ENCODE measurements at places on chromosomes 7 and 10. TPM values are rescaled to one million over a fixed set of nuclear protein-coding genes. Genes with fewer than 3 reads are reported as not detected.

The TMEM139 gene
- total RNA-seq: 13.6 TPM

DNA sequence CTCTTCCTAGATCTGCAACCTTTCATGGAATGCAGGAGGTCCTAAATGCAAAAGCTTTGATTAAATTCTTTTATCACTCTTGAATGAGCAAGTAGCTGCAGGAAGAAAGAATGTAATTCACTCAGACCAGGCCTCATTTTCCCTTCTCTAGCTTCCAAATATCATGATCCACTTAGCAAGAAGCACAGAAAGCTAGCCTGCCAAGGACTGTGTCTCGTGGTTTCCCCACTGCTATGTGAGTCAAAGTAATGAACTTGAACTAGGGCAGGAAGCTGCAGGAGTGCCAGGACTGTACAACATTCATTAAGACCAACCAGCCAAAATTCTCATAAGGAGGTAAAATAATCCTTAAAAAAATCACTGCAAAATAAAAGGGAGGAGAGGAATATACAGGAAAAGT is 379.2 kb downstream of the CALN1 start:
- H3K4me1 ChIP-seq: no peaks in the 10 kb centered on the region
- no peak for DNase-seq
- H3K4me3 ChIP-seq: no peak overlapping the region
- H3K27me3 ChIP-seq: no peaks in the 10 kb centered on the region

DNA sequence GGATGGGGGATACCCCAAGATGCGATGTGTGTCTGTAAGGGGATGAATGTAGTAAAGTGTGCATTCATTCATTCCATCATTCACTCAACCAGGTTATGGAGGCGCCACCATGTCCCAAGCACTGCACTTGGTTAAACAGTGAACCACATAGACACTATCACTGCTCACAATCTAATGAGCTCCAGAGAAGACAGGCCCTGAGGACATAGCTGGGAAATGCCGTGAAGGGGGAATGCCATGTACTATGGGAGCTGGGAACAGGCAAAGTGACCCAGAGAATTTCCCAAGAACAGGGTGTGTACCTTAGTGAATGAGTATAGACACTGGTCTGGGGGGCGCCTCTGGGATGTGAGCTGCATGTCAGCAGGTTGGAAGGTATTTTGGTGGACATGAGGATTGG is 44.5 kb upstream of the LBX1 start:
- H3K27me3 ChIP-seq: no peaks in the 10 kb centered on the region
- H3K4me1 ChIP-seq: no peaks in the 10 kb centered on the region
- no peak overlapping the region for H3K27ac ChIP-seq

GRCh38 chr7:101538596-101539459 is 90.3 kb downstream of the MYL10 start:
- no peak overlapping the region for H3K27ac ChIP-seq
- H3K36me3 ChIP-seq: no peaks in the 10 kb centered on the region
- no peak overlapping the region for H3K4me3 ChIP-seq
- peak; percentile 90 for DNase-seq
- no peaks in the 10 kb centered on the region for H3K4me1 ChIP-seq

The DGKI gene
- 0.34 TPM for total RNA-seq

The ANKRD30A gene
- total RNA-seq: not detected

DNA sequence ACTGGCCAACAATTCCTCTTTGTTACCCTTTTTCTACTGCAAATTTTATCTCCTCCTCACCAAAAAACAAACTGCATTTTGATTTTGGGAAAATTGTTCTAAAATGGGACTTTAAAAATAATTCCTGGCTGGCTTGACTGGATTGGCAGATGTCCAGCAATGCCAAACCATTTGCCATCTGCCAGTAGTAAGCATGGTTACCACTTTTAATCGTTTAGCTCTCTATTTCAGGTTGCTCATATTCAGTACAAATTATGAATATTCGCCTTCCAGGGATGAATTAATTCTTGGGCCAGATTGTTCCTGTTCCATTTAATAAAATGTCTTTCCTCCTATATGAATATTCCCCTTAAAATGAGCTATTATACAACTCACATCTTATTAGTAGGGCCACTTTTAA is 35.7 kb downstream of the SMNDC1 start:
- peak overlapping the region; percentile 34 for H3K27ac ChIP-seq
- DNase-seq: no peak
- peaks cover 30% of the 10 kb centered on the region for H3K4me1 ChIP-seq
- no peaks in the 10 kb centered on the region for H3K36me3 ChIP-seq

Data from upper lobe of left lung (tissue), 6 donors.